Stimulated activated CD8-positive, alpha-beta memory T cell treated with anti-CD3 and anti-CD28 coated beads, Interleukin-15, amount 100 ng/mL, for 24 hours (primary cell): ENCODE measurements at places on chromosomes 2 and 18.

GRCh38 chr2:79977792-79978191, 326.8 kb downstream of the LRRTM1 start:
- DNase-seq: no peak

- no peak for DNase-seq
Observed at GRCh38 chr2:2573658-2574293, 242.7 kb upstream of the MYT1L start.

GRCh38 chr2:235230821-235231601, 262.8 kb upstream of the AGAP1 start:
- DNase-seq: no peak

DNA sequence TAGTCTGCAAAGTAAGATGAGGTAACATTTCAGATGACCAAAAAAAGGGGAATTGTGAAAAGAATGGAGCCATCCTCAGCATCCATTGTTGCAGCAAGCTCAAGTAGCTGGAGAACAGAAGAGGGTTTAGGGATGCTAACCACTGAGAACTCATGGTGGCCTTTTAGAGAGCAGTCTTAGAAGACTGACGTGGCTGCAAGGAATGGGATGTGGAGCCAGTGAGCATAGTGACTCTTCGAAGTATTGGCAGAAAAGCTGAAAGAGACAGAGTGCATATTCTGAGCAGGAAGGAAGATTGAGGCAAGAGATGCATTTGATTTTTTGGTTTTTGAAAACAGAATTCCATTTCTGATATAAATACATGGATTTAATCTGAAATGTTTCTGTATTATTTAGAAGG, 151.2 kb downstream of the UBE2E3 start:
- DNase-seq: no peak

DNA sequence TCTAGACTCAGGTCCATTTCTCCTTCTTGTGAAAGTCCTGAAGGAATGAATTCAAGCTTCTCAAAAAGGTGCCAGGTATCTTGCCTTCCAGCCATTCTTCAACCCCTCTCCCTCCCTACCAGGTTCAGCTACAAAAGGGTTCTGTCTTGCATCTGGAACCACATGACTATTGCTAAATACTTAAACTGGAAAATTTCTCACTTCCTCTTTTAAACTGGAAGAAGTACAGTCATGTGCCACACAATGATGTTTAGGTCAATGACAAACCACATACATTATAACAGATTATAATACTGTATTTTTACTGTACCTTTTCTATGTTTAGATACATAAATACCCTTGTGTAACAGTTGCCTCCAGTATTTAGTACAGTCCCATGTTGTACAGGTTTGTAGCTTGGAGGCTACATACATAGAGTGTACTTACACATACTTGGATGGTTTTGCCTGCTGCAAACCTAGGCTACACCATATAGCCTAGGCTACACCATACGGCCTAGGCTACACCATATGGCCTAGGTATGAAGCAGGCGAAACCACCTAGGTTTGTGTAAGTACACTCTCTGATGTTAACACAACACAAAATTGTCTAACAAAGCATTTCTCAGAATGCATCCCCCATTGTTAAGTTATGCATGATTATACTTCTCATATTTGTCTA, 142.0 kb upstream of the DNMT3A start:
- no peak for DNase-seq

GRCh38 chr2:105254531-105255210, 13.1 kb downstream of the GPR45 start:
- DNase-seq: no peak

DNA sequence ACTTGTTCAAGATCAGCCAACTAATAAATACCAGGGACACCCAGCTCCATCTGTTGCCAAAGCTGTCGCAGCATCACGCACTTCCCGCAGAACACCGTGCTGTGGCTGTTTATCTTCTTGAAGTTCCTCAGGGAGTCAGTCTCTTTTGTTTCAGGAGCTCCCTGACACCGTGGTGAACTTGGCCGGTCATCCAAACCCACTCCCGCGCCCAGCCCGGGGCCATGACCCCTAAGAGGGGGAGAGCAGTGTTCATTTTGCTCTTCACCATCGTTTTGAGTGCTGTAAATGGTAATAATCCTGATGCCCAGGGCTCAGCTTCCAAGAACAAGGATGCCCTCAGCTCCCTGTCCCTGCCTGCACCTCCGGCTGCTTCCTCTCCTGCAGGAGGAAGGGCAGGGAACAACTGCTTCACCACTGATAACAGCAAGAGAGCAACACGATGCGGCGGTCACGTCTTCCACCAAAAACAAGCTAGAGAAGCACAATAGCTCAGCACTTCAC, 131.4 kb downstream of the SEPTIN10 start:
- DNase-seq: no peak

- DNase-seq: no peak
Observed at GRCh38 chr2:14635391-14635871, 2.9 kb downstream of the LRATD1 start.

DNA sequence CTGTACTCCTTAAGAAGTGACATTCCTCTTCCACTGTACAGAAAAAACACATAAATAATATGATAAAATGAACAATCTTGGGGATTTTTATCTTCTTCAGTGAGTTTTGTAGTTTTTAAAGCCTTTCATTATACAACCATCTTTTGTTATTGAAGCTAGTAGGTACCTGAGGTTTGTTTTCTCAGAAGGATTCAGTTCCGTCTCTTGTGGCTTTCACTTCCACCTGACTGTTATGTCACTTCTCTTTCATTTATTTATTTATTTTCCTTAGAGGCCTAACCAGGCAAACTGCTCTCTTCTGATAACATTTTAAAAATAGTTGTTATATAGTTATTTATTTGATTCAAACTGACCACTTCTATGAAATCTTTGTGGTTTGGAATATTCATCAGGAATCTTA, 464.2 kb downstream of the CCDC85A start:
- no peak for DNase-seq

GRCh38 chr2:241933179-241933911, 63.8 kb downstream of the RTP5 start:
- DNase-seq: no peak

GRCh38 chr2:212580117-212580516, 41.5 kb upstream of the ERBB4 start:
- DNase-seq: no peak

DNA sequence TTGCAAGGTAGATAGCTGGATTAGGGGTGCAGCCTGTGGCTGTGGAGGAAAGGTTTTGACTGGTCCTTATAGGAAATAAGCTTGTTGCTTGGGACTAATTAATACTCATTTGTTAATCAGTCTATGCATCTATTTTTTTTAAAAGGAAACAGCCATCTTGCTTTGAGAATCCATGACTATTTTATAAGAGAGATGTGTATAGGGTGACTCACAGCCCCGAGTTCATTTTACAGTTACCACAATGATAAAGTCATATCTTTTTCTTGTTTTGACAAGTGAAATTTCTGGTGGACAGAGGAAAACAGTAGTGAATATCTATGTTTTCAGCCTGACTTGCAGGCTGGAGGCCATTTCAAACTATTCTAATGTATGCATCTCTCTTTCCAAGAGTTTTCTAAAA, 193.5 kb upstream of the CCDC68 start:
- no peak for DNase-seq

DNA sequence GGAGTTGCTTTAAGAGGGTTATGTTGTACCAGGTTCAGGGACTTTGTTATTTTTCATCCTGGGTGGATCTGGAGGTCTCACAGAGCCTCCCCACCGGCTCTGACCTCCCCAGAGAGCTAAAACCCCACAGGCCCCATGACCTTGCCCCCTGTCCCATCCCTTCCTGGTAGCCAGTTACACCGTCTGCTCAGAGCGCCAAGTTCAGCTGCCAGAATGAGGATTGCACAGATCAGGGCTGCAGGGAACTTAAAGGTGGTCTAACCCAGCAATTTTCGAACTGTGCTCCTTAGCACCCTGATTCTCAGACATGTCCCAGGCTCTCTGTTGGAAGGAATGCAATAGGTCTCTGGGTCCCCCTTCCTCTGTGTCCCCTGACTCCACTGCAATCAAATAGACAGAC, 32.1 kb downstream of the ATOH8 start:
- DNase-seq: no peak

DNA sequence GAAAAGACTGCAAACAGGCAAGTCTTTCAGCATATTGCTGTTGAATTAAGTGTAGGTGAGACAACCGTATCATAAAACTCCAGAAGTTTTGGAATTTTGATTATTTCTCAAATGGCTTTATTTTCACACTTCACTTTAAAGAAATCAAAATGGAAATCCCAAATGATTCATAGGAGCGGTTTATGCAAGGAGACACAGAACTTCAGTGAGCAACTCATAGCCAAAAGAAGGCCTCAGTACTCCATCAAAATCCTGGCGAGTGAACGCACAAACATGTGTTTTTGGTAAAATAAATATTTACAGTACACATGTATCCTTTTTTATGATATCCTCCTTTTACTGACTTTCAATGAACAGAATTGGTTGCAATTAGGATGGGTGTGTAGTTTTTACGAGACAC, 140.4 kb upstream of the APCDD1 start:
- no peak for DNase-seq

DNA sequence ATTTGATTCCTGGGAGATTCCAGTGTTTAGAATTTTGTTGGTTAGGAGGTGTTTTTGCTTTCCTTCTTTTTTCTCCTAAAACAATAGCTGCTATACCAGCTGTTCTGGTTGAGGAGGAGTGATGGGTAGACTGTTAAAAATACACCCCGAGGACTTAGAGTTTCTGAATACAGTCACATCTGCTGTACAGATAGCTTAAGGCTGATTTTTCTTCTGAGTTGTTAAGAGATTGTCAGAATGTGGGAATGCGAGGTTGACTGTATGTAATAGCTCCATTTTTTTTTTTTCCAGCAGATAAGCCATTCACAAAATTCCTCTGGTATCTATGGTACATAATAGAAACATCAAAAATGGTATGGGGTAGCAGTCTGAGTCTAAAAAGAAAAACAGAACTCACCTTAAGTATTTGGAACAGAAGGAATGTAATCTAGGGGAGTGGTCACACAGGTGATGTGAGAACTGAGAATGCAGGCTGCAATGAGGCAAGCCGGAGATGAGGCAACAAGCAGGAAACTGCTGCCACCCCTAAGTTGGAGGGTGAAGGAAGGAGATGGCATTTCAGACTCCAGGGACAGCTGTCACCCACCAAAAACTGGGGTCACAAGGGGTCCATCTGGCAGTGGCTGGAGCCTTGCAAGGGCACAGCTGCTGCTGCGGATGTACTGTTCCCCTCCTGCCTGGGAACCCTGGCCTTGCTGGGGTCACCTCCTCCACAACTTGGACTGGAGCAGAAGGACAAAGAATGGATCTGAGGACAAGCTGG, 2.4 kb downstream of the DGKD start:
- DNase-seq: no peak

GRCh38 chr2:127943186-127943585, 57.4 kb upstream of the AMMECR1L start:
- no peak for DNase-seq

GRCh38 chr2:55119711-55120487, 69.6 kb upstream of the RTN4 start:
- DNase-seq: no peak

DNA sequence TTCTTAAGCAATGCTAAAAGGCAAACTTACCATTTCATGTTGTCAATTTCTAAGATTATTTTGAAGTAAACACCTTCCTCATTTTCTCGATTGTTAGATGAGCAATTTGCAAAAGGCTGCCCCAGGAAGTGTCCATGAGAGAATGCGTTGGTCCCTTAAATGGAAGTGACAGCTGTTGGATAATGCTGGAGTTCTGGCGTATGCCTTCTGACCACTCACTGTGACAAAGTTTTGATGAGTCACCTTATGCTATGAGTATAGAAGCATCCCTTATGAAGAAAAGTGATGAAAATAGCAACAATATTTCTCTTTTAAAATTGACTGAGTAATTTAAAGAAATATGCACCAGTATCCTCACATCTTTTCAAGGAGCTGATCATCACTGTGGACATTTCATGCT, 1497.5 kb downstream of the DPP10 start:
- no peak for DNase-seq

DNA sequence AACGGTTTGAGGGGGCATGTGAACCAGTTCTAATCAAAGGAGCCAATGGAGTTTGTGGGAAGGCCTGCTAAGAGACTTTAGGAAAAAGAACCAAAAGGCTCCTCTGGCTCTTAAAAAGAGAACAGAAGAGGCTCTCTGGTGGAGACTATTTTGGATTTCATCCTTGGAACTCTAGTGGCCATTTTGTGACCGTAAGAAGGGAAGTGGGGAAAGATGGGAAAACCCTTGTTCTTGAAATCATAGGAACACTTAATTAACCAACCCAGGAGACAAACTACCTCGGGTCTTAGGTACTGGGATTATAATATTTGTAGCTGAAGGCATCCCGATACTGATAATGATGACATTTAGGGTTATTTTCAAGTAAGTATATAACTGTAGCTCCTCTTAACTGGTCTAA, 125.3 kb upstream of the SP3 start:
- DNase-seq: no peak

- DNase-seq: no peak
Observed at GRCh38 chr2:173865971-173866873, 99.0 kb downstream of the SP3 start.

DNA sequence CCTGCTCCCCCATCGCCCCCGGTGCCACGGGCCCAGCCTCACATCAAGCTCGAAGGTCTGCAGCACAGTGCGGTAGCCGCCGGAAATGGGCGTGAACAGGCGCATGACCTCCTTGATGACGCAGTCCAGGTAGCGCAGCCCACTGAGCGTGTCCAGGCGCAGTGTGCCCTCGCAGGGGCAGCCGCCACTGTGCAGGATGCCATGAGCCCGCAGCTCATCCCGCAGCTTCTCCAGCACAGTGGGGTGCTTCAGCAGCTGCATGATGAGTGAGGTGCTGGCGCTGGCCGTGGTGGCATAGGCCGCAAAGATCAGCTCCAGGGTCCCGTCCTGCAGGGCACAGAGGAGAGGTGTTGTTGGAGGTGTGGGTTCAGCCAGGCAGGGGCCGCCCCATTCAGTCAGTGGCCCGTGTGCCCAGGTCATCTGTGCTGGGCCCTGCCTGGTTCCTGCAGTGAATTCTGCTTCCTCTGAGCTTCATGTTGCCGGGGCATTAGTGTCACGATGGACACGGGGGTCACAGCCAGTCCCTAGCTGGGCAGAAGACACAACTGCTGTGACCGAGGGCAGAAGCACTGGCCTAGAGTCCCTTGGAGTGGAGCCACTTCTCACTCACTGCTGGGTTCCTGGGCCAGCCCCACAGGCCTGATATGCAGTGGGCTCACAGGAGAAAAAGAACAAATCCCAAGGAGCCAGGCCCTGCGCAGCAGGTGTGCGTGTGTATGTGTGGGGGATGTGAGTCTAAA, 14.5 kb downstream of the CYP26B1 start:
- no peak for DNase-seq

DNA sequence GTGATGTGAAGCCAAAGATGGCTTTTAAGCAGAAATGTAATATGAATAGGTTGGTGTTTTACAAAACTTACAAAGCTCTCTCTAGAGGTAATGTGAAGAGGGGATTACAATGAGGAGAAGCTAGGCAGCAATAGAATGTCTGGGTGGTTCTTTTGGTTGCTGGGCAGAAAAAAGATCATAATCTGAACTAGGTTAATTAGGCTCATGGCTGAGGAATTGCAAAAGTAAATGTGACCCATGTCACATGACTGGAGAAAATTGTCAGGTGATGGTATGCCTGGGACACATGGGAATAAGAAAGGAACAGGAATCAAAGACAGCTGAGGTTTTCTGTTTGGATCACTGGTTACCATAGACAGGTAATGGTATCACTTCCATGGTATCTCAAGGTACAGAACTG, 7.5 kb upstream of the RIT2 start:
- no peak for DNase-seq
